IMR-90 (cell line): ENCODE measurements at places on chromosomes 2 and 18. TPM values are rescaled to one million over a fixed set of nuclear protein-coding genes. Genes with fewer than 3 reads are reported as not detected.
A peak's percentile ranks its signal among the peaks of the same experiment; 100 is the strongest.

Gene TMEM169
- total RNA-seq: 0.54 and 0.83 TPM in 2 replicates

Gene C2orf66
- not detected in 2 replicates for total RNA-seq

Gene PAIP2B
- 0.18 and 0.28 TPM in 2 replicates for total RNA-seq

Gene RBMS1
- 64.9 and 73.6 TPM in 2 replicates for total RNA-seq

Gene SLC38A11
- under 0.01 and 0.18 TPM in 2 replicates for total RNA-seq

Gene RAMP1
- total RNA-seq: 15.8 and 19.2 TPM in 2 replicates

Gene DNER
- total RNA-seq: under 0.01 TPM in 2 replicates

Gene KDSR
- total RNA-seq: 21.5 and 23.3 TPM in 2 replicates

Gene MATN3
- 0.90 and 1.1 TPM in 2 replicates for total RNA-seq

GRCh38 chr2:105744091-105744908, 412 bp upstream of the NCK2 start:
- H3K4me3 ChIP-seq: peak overlapping the region; percentile 87
- peak overlapping the region; percentile 10; the same call in 1 of the 2 replicates for H3K27ac ChIP-seq
- no peaks in the 10 kb centered on the region for H3K36me3 ChIP-seq
- H3K27me3 ChIP-seq: peaks cover 4% of the 10 kb centered on the region

GRCh38 chr18:245282-245847, 22.5 kb downstream of the THOC1 start:
- no peaks in the 10 kb centered on the region for H3K4me1 ChIP-seq
- DNase-seq: peak; percentile 45
- H3K27ac ChIP-seq: no peak overlapping the region
- no peaks in the 10 kb centered on the region for H3K27me3 ChIP-seq
- no peak overlapping the region for H3K4me3 ChIP-seq
- H3K36me3 ChIP-seq: peaks cover 12% of the 10 kb centered on the region

- H3K27ac ChIP-seq: no peak overlapping the region
- no peaks in the 10 kb centered on the region for H3K36me3 ChIP-seq
- DNase-seq: no peak
- H3K4me3 ChIP-seq: no peak overlapping the region
- no peaks in the 10 kb centered on the region for H3K4me1 ChIP-seq
These were observed 35.2 kb upstream of the CNGA3 start for GRCh38 chr2:98311090-98311489.

- no peak overlapping the region for H3K27ac ChIP-seq
- no peaks in the 10 kb centered on the region for H3K36me3 ChIP-seq
- no peaks in the 10 kb centered on the region; the same call in 1 of the 2 replicates for H3K4me1 ChIP-seq
- no peak for DNase-seq
These were observed 47.0 kb upstream of the TTC39C start for GRCh38 chr18:23967321-23968089.

GRCh38 chr18:49170925-49171505, 220.2 kb upstream of the SMAD7 start:
- H3K4me3 ChIP-seq: no peak overlapping the region
- peaks cover 2% of the 10 kb centered on the region; the same call in 1 of the 2 replicates for H3K4me1 ChIP-seq
- no peak overlapping the region for H3K27ac ChIP-seq
- H3K36me3 ChIP-seq: no peaks in the 10 kb centered on the region

DNA sequence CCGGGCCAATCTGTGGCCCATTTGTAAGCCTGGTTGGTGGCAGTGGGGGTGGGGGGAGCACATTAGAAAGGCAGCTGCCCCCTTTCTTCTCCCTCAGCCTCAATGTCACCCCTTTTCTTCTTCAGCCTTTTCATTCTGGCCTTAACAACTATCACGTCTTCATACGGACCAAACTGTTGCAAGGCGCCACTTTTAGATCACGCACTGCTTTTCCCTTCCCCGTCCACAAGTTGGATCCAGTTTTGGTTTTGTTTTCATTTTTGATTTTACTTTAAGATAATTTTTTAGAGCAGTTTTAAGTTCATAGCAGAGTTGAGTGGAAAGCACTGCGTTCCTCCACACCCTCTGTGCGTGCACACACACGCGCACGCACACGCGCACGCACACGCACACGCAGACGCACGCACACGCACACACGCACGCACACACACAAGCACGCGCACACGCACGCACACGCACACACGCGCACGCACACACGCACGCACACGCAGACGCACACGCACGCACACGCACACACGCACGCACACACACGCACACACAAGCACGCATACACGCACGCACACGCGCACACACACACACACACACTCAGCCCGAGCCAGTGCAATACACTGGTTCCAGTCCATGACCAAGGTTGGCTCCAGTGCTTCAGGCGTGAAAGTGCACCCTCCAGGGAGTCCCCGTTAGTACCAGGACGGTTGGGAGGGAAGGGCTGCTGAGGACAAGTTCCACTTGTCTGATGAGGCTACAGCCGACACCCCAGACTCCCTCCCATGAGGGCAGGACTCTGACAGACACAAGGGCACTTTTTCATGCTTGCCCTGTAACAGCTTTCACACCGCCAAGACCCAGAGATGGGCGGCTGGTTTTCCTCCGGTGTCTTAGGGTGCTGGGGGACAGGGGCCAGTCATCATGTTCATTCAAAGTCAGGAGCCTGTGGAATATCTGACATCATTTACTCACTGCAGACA, 22.4 kb downstream of the FBLN7 start:
- peaks cover 5% of the 10 kb centered on the region for H3K4me1 ChIP-seq
- H3K4me3 ChIP-seq: no peak overlapping the region
- H3K36me3 ChIP-seq: no peaks in the 10 kb centered on the region
- DNase-seq: no peak
- H3K27ac ChIP-seq: no peak overlapping the region

DNA sequence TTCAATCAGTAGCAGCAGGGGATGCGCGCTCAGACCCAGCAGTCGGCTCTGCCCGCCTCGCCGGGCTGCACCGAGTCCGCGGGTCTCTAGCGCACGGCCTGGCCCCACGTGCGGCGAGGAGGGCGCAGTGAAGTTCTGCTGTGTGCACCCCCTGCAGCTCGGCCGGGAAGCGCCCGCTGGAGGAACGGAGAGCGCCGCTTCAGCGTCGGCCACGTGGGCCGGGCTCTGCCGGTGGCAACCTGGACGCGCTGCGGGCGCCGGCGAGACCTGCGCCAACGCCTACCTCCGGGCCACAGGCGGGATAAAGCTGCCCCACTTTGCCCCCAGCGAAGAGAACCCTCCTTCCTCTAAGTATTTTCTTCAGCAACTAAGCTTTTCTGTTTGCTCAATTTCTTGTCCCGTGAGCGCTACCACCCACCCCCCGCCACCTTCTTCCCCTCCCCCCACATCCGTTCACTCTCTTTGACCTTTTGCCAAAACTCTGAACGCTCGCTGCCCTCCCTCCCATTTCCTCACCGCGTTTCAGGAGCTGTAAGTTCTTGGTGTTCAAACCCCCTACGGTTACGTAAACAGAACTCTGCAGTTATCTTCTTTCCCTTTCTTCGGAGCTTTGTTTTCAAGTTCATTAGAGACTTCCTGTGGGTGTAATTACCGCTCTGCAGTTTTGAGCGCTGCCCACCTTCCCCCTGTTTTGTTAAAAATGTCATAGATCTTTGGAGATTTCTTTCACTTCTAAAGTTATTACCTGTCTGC, 42.6 kb upstream of the EDAR start:
- peak overlapping the region; percentile 37 for H3K4me3 ChIP-seq
- no peaks in the 10 kb centered on the region for H3K4me1 ChIP-seq
- no peak overlapping the region for H3K27ac ChIP-seq

- peak; percentile 64 for DNase-seq
- H3K27me3 ChIP-seq: no peaks in the 10 kb centered on the region
- peak overlapping the region; percentile 69; the same call in 1 of the 2 replicates for H3K27ac ChIP-seq
- no peak overlapping the region for H3K4me3 ChIP-seq
- H3K36me3 ChIP-seq: no peaks in the 10 kb centered on the region
These were observed 15.9 kb upstream of the TXNDC2 start for GRCh38 chr18:9869715-9870430.

GRCh38 chr18:37261988-37262387, 303.6 kb downstream of the CELF4 start:
- H3K27ac ChIP-seq: no peak overlapping the region
- no peak overlapping the region for H3K4me3 ChIP-seq
- H3K36me3 ChIP-seq: no peaks in the 10 kb centered on the region
- no peak for DNase-seq
- no peaks in the 10 kb centered on the region for H3K4me1 ChIP-seq
- H3K27me3 ChIP-seq: peaks cover 10% of the 10 kb centered on the region

DNA sequence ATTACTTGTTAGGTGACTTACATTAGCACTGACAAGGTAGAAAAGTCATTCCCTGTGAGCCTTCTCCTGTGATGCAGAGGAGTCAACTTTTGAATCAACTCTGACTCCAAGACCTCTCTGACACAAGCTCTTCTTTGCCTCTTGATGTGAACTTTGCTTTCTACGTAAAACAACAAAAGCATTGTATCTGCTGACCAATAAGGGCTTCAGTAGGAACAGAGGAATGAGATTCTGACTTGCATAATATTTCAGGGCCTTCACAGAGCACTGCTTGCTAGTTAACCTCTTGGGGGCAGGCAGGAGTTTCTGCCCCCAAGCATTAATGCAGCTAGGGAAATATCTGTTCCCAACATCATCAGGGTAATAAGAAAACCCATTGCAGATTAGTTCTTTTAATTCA, 791.5 kb downstream of the BCL11A start:
- H3K27ac ChIP-seq: no peak overlapping the region
- no peaks in the 10 kb centered on the region for H3K36me3 ChIP-seq
- no peaks in the 10 kb centered on the region for H3K27me3 ChIP-seq
- no peak overlapping the region for H3K4me3 ChIP-seq

DNA sequence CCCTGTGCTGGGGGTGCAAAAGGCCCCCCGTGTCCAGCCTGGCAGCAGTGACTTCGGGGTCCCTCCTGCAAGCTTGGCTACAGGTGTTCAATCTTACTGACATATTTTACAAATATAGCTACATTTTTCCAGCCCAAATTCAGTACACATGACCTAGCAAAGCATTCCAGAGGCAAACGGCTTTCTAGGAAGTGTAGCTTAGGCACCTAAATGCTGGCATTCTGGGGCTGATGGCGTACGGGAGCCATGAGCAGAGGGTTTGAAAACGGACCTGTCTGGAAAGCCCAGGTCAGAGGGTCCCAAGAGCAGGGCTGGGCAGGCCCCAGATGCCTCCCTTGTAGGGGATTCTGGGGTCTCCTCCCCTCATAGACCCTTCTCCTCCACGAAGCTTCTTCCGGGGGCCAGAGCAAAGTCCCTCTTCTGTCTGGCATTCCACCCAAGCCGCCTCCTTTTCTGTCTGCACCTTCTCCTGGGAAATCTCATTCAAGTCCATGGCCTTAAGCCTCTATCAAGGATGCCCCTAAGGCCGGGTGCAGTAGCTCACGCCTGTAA, 63.3 kb upstream of the ASAP2 start:
- H3K27ac ChIP-seq: peak overlapping the region; percentile 41
- peaks cover 21% of the 10 kb centered on the region for H3K4me1 ChIP-seq
- H3K4me3 ChIP-seq: no peak overlapping the region
- H3K36me3 ChIP-seq: no peaks in the 10 kb centered on the region
- no peaks in the 10 kb centered on the region for H3K27me3 ChIP-seq

DNA sequence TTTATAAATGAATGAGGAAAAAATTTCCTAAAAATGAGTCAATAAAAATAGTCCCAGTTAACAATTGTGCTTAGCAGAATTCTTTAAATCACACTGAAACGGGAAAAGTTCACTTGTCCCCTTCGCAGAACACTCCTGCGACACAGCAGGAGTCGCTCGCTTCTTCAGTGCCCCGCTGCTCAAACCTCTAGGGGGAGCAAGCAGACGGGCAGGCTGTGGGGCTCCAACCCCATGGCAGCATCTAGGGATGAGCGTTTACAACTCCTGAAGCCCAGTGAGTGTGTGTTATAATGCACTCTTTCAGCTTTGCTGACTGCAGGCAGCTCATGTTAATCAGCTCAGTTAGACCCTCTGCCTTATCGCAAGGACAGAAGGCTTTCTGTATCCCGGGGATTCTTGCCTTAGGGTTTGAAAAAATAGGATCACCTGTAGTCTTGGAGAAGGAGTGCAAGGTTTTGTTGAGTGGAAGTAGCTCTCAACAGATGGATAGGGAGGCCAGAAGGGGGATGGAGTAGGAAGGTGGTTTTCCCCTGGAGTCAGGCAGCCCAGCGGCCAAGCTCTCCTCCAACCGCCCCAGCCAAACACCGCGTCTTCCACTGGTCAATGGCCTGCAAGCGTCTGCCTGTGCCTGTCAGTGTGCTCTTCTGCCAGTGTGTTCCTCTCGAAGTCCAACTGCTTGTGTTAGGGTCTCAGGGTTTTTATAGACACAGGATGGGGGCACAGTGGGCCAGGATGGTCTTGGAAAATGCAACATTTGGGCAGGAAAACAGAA, 1977.7 kb upstream of the LRRTM1 start:
- H3K27me3 ChIP-seq: no peaks in the 10 kb centered on the region
- DNase-seq: no peak
- no peak overlapping the region for H3K4me3 ChIP-seq
- no peak overlapping the region for H3K27ac ChIP-seq
- no peaks in the 10 kb centered on the region for H3K36me3 ChIP-seq
- H3K4me1 ChIP-seq: no peaks in the 10 kb centered on the region

DNA sequence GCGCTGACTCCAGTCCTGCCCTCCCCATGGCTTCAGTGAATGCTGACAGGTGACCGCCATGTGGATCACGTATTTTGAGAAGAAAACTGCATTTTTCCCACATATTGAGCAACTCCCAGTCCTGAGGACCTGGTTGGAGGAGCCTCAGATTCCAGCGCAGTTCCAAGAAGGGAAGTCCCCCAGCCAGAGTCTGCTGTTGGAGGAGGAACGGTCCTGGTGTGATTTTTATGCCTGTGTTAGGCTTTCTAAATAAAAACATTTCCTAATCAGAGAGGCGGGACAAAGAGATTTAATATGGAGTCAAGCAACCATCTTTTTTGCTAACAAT, 32.3 kb upstream of the COL6A3 start:
- DNase-seq: no peak
- no peak overlapping the region for H3K4me3 ChIP-seq
- no peaks in the 10 kb centered on the region for H3K27me3 ChIP-seq
- peaks cover 23% of the 10 kb centered on the region for H3K4me1 ChIP-seq
- no peak overlapping the region for H3K27ac ChIP-seq

- no peak for DNase-seq
- H3K36me3 ChIP-seq: no peaks in the 10 kb centered on the region
- H3K4me3 ChIP-seq: no peak overlapping the region
- peaks cover 5% of the 10 kb centered on the region for H3K4me1 ChIP-seq
These were observed 38.3 kb upstream of the DLX1 start for GRCh38 chr2:172046866-172047565.

- no peak for DNase-seq
- no peak overlapping the region for H3K27ac ChIP-seq
- no peaks in the 10 kb centered on the region for H3K36me3 ChIP-seq
These were observed 2.6 kb downstream of the RAB27B start for GRCh38 chr18:54830866-54831265.

DNA sequence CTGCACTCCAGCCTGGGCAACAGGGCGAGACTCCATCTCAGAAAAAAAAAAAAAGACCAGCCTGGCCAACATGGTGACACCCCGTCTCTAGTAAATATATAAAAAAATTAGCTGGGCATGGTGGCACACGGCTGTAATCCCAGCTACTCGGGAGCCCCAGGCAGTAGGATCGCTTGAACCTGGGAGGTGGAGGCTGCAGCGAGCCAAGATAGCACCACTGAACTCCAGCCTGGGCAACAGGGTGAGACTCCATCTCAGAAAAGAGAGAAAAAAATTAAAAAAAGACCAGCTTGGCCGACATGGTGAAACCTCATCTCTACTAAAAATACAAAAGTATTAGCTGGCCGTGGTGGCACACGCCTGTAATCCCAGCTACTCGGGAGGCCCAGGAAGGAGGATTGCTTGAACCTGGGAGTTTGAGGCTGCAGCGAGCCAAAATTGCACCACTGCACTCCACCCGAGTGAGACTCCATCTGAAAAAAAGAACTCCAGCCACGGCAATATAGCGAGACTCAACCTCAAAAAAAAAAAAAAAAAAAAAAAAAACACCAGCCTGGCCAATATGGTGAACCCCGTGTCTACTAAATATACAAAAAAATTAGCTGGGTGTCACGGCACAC, 346.1 kb upstream of the PLGLB2 start:
- no peaks in the 10 kb centered on the region for H3K36me3 ChIP-seq
- DNase-seq: no peak
- no peaks in the 10 kb centered on the region for H3K4me1 ChIP-seq
- no peak overlapping the region for H3K27ac ChIP-seq
